CD4-positive, alpha-beta T cell (primary cell): ENCODE measurements at places on chromosomes 2 and 18.

DNA sequence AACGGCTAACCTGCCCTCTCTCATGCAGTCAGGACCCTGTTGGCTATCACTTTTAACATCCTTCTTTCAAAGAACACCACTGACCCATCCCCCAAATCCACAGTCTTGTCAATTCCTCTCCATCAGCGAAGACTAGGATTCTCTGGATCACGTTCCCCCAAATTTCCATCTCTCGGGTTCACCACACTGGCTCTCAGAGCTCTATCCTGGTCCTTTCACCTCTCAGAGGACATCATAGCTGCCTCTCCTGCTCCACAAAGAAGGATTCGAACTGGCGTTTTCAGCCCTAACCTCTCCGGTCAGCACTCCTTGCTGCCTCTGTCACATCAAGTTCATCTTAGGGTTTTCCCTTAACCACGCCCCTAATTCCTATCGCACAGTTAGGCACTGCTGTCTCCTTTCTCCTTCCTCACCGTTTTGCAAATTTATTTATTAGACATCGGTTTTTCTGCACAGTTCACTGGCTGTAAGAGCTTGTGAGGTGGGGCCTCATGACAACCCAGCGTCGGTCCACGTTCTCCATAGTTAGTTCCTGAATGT is 247.5 kb upstream of the PXDN start:
- DNase-seq: no peak

DNA sequence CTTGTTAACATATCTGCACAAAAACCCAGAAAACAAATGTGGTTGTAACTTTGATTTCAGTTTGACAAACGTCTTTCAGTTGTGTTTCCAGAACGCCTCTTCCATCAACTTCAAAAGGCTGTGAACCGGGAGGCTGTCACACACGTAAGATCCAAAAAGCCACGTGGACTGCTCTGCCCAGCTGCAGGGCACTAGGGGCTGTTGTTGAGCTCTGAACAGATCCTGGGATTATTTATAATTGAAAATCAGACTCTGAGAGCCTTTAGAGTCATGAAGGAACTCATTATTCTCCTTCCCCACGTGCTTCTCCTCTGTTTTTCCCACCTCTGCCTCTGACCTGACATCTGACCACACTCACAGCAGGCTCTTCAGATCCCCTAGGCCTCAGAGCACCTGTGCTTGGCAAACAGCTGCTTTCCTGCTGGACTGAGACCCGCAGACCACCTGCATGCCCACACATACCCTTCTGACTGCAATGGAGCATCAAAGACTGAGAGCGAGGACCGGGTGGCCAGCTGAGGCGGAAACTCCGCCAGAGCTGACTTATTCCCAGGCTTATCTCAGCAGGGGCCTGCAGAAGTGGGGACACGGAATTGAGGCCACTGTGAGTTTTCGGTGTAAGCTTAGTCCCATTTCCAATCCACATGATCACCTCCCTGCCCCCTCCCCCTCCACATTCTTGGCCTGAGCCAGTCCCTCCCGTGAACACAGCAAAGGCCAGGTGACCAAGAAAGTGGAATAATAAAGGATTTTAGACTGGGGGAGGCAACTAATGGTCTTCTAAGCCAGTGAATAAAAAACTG is 114.8 kb downstream of the ATL2 start:
- no peak for DNase-seq

DNA sequence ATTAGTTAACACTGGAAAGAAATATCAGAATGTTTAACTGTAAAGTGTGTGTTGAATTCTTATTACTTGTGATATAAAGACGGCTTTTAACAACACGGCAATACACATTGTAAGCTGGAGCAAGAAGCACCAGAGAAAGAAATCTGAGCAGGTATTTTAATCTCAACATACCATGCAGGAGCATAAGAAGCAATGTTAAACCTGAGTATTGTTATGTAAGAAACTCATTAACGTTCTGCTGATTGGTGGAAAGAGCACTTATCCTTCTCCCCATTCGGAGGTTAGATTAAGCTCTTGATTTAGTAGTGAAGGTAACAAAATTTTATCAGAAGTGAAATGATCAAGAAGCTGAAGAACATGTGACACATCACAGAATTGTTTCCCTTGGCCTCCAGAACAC is 107.4 kb downstream of the EPC2 start:
- no peak for DNase-seq

- no peak for DNase-seq
Observed at GRCh38 chr2:177964892-177965291, 107.7 kb downstream of the PDE11A start.

GRCh38 chr2:40039549-40039948 is 260.5 kb upstream of the THUMPD2 start:
- DNase-seq: no peak

GRCh38 chr2:105361102-105361889 is 24.0 kb downstream of the C2orf49 start:
- DNase-seq: peak; percentile 12
